CD4-positive, alpha-beta T cell treated with Interleukin-10 for 1 hour (primary cell): ENCODE measurements at places on chromosomes 1 and 21.
A peak's percentile ranks its signal among the peaks of the same experiment; 100 is the strongest.

- DNase-seq: no peak
Observed at GRCh38 chr1:107575226-107575625, 389.8 kb downstream of the VAV3 start.

- no peak for DNase-seq
Observed at GRCh38 chr1:17031436-17031835, 19.7 kb upstream of the ATP13A2 start.

- DNase-seq: no peak
Observed at GRCh38 chr1:14884614-14885175, 268.9 kb upstream of the TMEM51 start.

DNA sequence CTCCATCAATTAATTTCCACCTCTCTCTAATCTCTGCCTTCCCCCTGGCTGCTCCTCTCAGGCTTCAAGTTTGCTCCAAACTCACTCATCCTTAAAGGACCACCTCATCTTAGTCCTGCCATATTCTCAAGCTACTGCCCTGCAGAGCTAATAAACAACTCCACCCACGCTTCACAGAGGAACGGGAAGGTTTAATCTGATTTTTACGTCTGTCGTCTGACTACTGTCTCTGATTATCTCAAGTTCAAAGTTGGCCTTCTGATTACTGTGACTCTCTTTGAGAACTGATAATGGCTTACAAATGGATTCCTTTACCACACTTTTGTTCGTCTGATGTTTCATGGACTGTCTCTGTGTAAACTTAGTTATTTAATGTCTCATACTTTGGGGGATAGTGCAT lies 7.6 kb upstream of the CPT2 start:
- DNase-seq: no peak

GRCh38 chr1:203807196-203807595 lies 11.8 kb downstream of the ZBED6 start:
- DNase-seq: no peak

DNA sequence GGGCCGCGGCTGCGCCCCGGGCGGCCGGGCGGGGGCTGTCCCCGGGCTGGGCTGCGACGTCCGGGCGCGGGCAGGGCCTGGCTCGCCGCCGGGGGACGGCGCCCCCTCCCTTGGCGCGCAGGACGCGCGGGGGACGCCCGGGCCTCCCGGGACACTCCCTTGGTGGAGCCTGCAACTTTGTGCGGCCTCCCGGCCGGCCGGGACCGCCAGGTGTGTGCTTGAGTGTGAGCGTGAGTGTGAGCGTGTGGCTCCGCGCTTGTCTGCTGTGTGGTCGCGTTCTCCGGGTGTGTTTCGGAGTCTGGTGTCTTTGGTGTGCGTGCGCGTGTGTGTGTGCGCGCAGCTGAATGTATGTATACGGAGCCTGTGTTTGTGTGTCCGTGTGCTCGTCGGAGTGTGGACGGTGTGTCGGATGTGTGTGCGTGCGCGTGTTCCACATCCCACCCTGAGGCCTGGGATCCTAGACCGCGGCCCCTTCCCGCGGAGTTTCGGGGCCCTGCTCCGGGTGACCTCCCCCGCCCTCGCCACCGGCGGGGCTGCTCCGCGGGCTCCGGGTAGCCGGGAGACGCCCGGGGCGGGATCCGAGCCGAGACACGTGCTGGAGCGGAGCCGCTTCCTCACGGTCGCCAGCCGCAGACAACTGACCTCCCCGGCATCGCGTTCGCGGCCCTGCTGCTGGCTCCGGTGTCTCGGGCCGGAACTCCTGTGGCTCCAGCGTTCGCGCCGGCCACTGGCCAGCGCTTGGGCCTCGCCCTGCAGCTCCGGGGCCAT lies 1.7 kb downstream of the PTPRU start:
- DNase-seq: peak; percentile 17

GRCh38 chr1:93904228-93904627 lies 5.0 kb downstream of the GCLM start:
- peak; percentile 33 for DNase-seq

- peak; percentile 55 for DNase-seq
Observed at GRCh38 chr1:62407398-62408009, 29.3 kb upstream of the USP1 start.

GRCh38 chr1:107843989-107844388 lies 121.0 kb downstream of the VAV3 start:
- DNase-seq: no peak

- no peak for DNase-seq
Observed at GRCh38 chr1:66383168-66383567, 150.8 kb upstream of the SGIP1 start.

DNA sequence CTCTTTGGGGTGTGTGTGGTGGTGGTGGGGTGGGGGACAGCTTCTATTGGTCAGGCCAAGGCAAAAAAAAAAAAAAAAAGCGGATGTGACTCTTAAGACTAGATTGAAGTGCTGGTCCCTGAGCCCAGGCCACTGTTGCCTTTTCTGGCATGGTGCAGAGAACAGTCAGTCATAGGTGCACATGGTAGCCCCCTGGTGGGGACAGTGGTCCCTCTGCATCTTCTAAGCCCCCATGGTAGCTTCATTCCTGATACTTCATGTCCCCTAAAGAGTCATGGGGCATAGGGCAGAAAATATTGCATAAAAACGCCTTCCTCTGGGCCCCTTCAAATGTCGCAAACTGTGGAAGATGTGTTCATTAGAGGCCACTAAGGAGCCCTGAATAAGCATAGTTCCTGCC lies 371.8 kb downstream of the NPHP4 start:
- no peak for DNase-seq

DNA sequence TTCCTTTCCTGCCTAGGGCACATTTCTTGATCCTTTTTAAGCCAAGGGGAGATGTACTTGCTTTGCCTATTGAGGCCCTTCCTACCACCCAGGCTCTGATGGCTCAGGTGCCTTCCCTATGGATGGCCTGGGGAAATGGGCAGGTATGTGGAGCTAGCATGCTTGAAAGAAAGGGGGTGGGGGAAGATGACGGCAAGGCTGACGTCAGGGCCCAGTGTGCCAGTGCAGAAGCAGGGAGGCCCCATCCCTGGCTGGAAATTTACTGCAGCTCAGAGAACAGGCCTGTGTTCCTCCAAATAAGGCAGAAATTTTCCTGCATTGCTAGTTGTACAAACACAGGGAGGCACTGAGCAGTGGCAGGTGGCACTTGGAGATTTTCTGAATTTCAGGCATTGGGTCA lies 453.2 kb upstream of the VAMP3 start:
- no peak for DNase-seq

DNA sequence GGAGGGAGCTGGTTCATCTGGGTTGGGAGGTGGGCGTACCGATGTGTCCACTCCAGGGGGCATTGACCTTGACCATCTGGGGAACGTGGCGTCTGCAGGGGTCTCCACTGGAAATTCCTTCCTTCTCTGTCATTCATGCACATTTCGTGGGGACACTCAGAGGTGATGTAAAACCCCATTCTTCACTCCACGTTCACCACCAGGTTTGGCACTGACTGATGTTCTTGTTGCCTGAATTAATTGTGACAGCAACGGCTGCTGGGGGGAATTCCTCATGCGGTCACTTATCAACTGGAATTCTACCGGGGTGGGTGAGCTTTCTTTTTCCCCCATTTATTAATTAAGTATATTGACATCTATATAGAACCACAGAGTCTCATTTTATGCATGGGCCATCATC lies 18.1 kb upstream of the POFUT2 start:
- no peak for DNase-seq

DNA sequence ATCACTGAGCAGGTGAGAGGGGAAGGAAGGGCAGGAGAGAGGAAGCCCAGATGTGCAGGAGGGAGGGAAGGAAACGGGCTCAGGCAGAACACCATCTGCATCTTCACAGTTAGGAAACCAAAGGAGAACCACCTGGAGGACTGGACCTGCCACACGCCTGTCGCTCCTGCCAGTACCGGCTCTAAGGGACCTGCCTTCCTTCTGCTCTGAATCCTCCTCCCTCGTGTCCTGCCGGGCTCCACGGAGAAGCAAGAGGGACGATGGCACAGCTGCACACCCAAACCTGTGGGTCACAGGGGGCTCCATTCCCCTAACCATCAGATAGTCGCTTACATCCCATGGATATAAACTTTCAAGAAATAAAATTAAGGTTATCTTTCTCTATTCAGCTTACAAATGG lies 56.1 kb downstream of the TOR1AIP2 start:
- DNase-seq: no peak

DNA sequence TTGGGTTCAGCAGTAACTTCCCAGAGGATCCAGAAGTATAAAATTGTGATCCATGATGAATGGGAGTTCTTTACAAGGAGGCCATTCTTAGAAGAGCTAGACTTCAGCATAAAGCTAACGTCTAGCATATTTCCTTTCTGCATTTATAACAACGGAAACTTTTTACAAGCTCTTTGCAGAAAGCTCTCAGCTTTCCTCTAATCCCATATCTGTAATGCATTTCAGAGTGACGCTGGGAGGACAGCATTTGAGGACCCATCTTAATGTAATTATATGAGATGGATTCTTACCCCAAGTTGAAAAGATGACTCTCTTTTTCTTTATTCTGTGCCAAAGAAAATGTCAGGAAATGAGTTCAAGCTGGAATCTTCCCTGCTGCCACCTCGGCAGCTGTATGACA lies 132.0 kb upstream of the CACHD1 start:
- no peak for DNase-seq

DNA sequence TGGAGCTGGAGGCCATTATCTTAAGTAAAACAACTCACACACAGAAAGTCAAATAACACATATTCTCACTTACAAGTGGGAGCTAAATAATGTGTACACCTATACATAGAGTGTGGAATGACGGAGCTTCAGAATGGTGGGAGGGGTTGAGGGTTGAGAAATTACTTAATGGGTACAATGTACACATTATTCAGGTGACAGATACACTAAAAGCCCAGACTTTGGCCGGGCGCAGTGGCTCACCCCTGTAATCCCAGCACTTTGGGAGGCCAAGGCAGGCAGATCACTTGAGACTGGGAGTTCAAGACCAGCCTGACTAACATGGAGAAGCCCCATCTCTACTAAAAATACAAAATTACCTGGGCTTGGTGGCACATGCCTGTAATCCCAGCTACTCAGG lies 24.9 kb upstream of the LRIG2 start:
- no peak for DNase-seq

GRCh38 chr1:200681231-200681630 lies 11.5 kb upstream of the DDX59 start:
- no peak for DNase-seq

GRCh38 chr1:68142036-68142435 lies 90.3 kb downstream of the WLS start:
- DNase-seq: no peak

DNA sequence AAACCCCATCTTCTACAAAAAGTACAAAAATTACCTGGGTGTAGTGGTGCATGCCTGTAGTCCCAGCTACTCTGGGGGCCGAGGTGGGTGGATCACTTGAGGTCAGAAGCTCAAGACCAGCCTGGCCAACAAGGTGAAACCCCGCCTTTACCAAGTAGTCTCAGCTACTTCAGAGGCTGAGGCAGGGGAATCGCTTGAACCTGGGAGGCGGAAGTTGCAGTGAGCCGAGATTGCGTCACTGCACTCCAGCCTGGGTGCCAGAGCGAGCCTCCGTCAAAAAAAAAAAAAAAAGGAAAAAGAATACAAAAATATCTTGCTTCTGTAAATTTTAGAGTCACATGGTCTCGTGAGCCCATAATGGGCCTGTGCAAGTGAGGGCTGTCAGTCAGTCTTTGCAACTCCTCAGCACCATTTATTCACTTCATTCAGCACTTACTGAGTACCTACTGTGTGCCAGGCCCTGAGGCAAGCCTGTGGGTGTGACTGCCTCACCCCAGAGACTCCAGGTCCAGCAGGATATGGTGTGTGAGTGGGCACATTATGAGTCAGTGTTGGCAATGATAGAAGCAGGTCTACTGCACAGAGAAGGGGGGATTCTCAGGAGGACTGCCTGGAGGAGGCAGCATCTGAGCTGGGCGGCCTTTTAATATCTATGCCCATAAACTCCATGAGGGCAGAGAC lies 46.8 kb upstream of the TARDBP start:
- peak; percentile 37 for DNase-seq

DNA sequence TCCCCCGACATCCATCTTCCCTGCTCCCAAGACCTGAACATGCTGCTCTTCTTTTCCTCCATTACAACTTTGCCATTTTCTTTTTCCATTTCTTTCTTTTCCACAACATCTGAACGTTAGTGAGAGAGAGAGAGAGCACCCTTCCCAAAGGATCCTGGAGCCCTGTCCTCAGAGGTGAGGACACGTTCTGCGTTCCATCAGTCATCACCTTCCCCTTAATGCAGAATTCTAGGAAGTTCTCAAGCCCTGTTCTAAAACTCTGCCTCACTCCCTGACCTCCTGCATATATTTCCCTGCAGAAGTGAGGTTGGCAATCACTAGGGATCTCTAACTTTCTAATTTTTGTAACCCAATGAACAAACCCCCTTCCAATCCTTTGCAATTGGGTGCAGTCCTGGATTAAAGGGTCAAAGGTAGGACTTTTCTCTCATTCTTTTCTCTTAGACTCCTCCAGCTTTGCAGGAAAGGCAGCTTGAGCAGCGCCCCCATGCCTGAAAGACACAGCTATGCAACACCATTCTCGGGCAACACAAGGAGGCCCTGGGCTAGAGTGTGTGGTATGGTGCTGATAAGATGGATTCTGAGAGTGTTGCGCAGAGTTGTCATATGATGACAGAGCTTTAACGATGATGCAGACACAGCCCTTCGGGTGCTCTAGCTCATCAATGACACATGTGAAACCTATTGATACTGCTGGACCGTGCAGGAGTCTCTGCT lies 59.2 kb upstream of the TNR start:
- no peak for DNase-seq

- peak; percentile 1 for DNase-seq
Observed at GRCh38 chr1:49102752-49103151, 326.1 kb upstream of the BEND5 start.

GRCh38 chr1:35210321-35211119 lies 17.6 kb upstream of the SFPQ start:
- no peak for DNase-seq

DNA sequence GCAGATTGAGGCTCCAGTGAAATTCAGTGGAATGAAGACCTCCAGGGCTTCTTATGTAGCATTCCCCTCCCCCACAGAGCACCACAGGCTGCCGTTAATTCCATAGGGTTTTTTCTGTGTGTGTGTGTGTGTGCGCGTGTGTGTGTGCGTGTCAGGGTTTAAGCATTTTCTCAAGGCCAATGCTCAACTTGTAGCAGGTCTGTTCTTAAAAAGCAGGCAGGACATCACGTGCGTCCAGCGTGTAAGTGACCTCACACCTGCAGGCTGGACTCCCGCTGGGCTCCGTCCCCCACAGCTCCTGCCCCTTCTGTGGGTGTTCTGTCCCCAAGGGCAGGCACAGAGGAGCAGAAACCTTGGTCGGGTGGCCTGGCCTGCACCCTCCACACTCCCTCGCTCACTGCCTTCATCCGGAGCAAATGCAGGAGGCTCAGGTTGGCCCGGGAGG lies 5.3 kb downstream of the PRDM16 start:
- DNase-seq: no peak

- DNase-seq: no peak
Observed at GRCh38 chr1:89725011-89725370, 92.1 kb downstream of the LRRC8C start.

- DNase-seq: no peak
Observed at GRCh38 chr1:13751458-13751871, 51.5 kb downstream of the PRDM2 start.
